Heart right ventricle (tissue), 16 donors: ENCODE measurements at places on chromosomes 11 and 22. TPM values are rescaled to one million over a fixed set of nuclear protein-coding genes. Genes with fewer than 3 reads are reported as not detected.

The NXPE1 gene
- not detected for polyA plus RNA-seq

The UPK3A gene
- polyA plus RNA-seq: not detected

The F2 gene
- polyA plus RNA-seq: 0.15 TPM

The NXPE4 gene
- not detected for polyA plus RNA-seq

The CASP5 gene
- 0.03 TPM for polyA plus RNA-seq

The RNASEH2C gene
- polyA plus RNA-seq: 60.3 TPM

The MTMR3 gene
- 14.1 TPM for polyA plus RNA-seq

The MMP13 gene
- not detected for polyA plus RNA-seq

- DNase-seq: peak; percentile 58
Measured at GRCh38 chr11:10076458-10077141, 217.4 kb downstream of the SBF2 start.

- no peak for DNase-seq
Measured at GRCh38 chr11:4522339-4522738, 22.7 kb upstream of the OR52M1 start.

GRCh38 chr11:88666364-88666763, 328.8 kb upstream of the CTSC start:
- DNase-seq: no peak

DNA sequence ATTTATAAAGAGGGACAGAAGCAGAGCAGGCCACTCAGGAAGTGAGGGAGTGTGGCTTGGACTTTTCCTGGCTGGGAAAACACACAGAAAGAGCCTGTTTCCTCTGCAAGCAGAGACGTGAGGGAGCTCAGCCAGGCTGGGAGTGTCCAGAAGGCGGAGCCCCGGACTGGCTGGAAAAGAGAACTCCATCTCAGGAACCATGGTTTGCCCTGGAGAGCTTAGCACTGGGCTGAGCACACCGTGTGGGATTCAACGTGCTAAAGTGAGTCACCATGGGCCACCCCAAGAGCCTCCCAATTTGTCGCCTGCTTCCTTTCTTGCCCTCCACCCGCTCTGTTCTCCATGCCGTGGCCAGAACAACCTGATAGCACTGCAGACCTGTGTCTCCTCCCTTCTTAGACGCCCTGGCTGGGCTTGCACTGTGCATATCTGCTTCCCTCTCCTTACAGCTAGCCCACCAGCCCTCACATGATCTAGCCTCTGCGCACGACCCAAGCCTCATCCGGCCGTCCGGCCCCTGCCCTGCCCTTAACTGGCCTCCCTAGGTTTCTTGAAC, 51.8 kb downstream of the GALNT18 start:
- peak; percentile 70 for DNase-seq

GRCh38 chr11:34135439-34135838, 30.0 kb downstream of the NAT10 start:
- DNase-seq: no peak

DNA sequence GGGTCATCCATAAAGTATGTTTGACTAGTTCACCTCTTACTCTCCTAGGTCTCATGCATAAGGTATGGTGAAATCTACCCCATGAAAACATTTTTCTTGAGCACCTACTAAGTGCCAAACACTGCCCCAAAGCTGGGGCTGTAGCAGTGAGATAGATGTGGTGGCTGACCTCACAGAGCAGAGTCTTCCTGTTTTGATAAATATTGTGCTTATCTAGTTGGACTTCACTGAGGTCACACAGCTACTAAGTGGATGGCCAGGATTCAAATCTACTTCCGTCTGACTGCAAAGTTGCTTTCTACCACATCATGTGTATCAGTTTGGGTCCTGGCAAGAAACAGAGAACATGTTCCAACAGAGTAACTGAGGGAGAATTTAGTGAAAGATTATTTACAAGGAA, 6.4 kb upstream of the HTATIP2 start:
- DNase-seq: no peak

GRCh38 chr22:37403267-37403960, 23.9 kb downstream of the ELFN2 start:
- DNase-seq: no peak

- no peak for DNase-seq
Measured at GRCh38 chr22:29798318-29798717, 31.1 kb downstream of the UQCR10 start.

DNA sequence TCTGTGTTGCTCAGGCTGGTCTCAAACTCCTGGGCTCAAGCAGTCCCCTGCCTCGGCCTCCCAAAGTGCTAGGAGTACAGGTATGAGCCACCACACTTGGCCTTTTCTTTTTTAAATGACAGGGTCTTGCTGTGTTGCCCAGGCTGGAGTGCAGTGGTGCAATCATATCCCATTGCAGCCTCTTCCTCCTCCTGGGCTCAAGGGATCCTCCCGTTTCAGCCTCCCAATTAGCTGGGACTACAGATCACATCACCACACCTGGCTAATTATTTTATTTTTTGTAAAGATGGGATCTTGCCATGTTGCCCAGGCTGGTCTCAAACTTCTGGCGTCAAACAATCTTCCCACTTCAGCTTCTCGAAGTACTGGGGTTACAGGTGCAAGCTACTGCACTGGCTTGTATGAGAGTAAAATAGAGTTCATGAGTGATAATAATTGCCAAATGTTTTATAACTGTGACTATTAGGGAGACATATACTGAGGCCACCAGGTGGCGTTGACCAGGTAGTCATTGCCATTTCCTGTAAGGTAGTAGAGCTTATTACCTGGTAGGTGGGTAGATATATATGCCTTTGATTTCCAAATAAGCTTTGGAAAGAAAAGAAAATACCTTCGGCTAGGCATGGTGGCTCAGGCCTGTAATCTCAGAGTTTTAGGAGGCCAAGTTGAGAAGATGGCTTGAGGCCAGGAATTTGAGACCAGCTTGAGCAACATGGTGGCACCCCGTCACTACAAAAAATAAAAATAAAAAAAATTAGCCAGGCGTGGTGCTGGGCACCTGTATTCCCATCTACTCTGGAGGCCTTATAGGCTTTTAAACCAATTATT, 5.4 kb downstream of the FDX1 start:
- no peak for DNase-seq

GRCh38 chr11:33869481-33870422, 22.1 kb downstream of the LMO2 start:
- peak; percentile 62 for DNase-seq
